ENCODE measurements at places on chromosomes 4 and X. TPM values are rescaled to one million over a fixed set of nuclear protein-coding genes. Genes with fewer than 3 reads are reported as not detected.

- DNase-seq: no peak
Observed at GRCh38 chr4:158163941-158164767, 8.7 kb downstream of the GASK1B start.

DNA sequence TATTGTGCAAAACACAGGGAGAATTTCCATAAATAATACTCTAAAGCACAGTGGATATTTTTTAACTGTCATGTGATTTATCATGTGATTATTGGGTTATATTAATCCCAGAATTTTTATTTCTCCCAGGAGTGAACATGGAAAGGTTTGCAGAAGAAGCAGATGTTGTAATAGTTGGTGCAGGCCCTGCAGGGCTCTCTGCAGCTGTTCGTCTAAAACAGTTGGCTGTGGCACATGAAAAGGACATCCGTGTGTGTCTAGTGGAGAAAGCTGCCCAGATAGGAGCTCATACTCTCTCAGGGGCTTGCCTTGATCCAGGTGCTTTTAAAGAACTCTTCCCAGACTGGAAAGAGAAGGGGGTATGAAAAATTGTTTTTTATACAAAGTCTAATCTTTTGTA, 10.0 kb downstream of the ETFDH start:
- DNase-seq: no peak

GLOD5 gene
- total RNA-seq: not detected

FAM47E gene
- not detected for total RNA-seq

DNA sequence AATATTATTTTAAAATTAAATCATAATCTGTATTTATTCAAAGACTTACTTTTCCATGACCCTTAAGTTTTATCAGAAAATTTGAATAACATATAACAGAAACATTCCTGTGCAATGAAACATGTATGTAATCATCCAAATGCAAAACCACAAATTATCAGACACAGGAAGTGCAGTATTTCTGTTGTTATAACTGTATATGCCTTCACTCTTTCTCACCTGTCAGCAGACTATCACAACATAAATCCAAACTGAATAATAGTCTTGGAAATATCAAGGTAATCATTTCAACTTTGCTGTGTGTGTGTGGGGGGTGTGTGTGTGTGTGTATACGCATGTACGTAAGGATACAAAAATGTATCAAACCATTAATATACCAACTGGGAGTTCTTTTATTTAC, 285.9 kb downstream of the SLC7A11 start:
- DNase-seq: no peak

GRCh38 chrX:133561251-133561650, 146.0 kb upstream of the GPC4 start:
- no peak for DNase-seq

SPANXA2 gene
- total RNA-seq: not detected

STOX2 gene
- total RNA-seq: 0.29 TPM

NLGN4X gene
- total RNA-seq: 9.0 TPM

DNA sequence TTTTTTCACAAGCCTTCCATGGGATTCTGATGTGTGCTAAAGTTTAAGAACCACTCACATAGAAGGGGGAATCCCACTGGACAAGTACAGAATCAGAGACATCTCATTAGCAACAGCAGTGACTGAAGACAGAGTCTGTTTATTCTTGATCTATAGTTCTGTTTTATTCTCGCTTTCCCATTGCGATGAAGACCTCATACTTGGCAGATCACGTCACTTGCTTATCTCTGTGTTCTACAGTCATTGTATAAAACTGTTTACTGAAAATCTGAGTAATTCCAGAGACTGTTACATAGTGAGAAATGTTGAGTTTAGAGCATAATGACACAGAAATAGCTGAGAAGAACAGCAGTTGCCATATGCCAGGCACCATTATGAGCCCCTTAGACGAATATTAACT, 185.5 kb downstream of the PTTG2 start:
- DNase-seq: peak; percentile 81
